ENCODE measurements at places on chromosomes 13 and 19.

- DNase-seq: no peak
These were observed 9.1 kb upstream of the OLFM2 start for GRCh38 chr19:9945319-9945966.

- no peak for DNase-seq
These were observed 6.7 kb upstream of the RANBP3 start for GRCh38 chr19:5984600-5984999.

DNA sequence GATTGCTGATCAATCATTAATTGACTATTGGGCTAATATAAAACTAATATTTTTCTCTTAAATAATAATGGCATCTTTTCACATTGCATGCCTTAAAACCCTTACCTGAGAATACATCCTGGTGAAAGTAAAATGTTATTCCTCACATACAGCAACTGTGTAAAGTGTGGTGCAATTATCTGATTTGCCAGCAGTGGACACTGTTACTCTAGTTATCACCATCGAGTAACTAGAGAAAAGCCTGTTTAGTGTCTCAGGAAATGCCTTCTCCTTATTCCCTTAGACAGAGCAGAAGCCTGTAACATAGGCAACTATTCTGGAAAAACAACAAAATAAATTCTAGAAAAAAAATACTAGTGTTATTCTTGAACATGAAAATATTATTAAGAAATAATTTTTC lies 459.8 kb downstream of the FGF14 start:
- no peak for DNase-seq

DNA sequence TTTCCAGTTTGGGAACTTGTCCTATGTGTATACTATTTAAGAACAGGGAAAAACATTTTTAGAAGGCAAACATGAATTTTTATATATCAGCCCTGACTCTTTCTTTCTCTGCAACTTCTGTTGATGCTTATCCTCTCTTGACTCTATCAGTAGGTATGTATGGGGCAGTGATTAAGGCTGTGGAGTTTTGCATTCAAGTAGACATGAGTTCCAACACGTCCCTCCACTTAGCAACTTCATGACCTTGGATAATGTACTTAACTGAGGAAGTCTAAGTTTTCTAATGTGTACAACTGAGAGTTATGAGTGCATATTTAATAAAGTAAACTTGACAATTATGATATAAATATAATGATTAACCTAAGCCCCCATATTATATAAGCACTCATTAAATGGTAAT lies 414.6 kb downstream of the TDRD3 start:
- no peak for DNase-seq

GRCh38 chr19:55391702-55392615 lies 6.2 kb downstream of the RPL28 start:
- DNase-seq: no peak

GRCh38 chr13:102040812-102041211 lies 361.0 kb downstream of the FGF14 start:
- DNase-seq: no peak

- DNase-seq: no peak
These were observed 4.6 kb upstream of the CCNE1 start for GRCh38 chr19:29807178-29807577.

- DNase-seq: no peak
These were observed 24.0 kb upstream of the TPT1 start for GRCh38 chr13:45364876-45365557.

- no peak for DNase-seq
These were observed 12.1 kb upstream of the ZNF441 start for GRCh38 chr19:11754663-11755062.

- no peak for DNase-seq
These were observed 13.0 kb downstream of the CCNA1 start for GRCh38 chr13:36445278-36445677.

DNA sequence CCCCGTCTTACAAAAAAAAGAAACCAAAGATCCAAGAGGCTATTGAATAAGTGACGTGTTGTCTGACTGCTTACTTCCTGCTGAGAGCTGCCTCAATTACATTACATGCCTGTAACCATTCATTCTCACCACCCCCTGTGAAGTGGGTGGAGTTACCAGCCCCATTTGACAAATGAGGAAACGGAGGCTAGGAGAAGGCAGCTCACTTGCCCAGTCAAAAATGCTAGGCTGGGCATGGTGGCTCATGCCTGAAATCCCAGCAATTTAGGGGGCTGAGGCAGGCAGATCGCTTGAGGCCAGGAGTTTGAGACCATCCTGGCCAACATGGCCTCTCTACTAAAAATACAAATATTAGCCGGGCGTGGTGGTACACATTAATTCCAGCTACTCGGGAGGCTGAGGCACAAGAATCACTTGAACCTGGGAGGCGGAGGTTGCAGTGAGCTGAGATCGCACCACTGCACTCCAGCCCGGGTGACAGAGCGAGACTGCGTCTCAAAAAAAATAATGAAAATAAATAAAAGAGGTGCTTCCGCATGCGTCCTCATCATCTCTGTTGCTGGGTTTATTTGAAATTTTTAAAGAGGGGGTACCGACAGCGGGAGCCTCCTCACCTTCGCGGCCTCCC lies 499 bp downstream of the LSM7 start:
- DNase-seq: no peak

DNA sequence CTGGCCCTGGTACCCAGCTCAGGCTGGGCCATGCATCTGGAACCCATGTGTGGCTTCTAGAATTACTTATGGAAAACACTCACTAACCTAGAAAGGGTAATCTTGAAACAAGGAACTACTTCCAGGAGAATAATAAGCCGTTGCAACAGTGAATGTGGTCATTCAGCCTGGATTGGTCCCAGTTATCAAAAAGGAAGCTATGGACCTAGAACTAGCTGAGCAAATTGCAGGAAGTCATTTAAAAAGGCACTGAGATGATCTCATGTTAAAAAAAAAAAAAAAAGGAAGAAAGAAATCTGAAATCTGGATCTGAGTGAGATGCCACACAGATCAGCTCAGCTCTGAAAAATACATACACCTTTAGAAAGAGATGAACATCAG lies 59.6 kb downstream of the DCT start:
- DNase-seq: no peak

DNA sequence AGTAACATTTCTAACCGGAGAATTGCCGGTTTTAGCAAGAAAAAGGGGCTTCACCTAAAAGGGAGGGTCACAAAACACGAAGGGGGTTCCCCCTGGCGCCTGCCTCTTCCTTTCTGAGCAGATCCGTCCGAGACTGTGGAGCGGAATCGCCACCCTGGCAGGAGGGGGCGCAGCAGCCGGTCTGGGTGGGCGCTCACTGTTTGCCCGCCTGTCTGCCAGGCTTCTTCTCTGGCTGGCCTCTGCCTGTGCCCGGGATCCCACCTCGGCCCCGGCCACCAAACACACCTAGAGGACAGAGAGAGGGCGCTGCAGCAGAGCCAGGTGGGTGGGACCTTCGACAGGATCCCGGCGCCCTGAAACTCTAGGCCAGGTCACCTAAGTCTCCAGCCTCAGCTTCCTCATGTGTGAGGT lies 15.6 kb downstream of the LSM4 start:
- no peak for DNase-seq

DNA sequence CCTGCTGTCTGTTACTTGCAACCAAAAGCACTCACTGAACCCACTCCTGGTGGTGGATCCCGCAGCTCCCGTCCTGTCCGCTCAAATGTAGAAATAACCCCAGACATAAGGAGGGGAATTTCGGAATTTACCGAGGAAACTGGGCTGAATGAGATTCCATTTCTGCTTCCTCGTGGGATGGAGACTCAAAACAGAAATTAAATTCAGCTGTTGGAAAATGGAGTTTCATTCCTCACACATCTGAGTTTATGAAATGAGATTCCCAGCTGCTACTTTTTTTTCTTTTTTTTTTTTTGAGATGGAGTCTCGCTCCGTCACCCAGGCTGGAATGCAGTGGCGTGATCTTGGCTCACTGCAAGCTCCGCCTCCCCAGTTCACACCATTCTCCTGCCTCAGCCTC lies 44.3 kb downstream of the COLGALT1 start:
- no peak for DNase-seq

GRCh38 chr19:38483016-38483630 lies 49.6 kb downstream of the RYR1 start:
- no peak for DNase-seq

GRCh38 chr19:31304831-31305312 lies 44.4 kb downstream of the TSHZ3 start:
- no peak for DNase-seq

GRCh38 chr13:98681049-98681448 lies 71.4 kb downstream of the SLC15A1 start:
- no peak for DNase-seq

- DNase-seq: no peak
These were observed 380.8 kb downstream of the FOXO1 start for GRCh38 chr13:40285634-40286033.

DNA sequence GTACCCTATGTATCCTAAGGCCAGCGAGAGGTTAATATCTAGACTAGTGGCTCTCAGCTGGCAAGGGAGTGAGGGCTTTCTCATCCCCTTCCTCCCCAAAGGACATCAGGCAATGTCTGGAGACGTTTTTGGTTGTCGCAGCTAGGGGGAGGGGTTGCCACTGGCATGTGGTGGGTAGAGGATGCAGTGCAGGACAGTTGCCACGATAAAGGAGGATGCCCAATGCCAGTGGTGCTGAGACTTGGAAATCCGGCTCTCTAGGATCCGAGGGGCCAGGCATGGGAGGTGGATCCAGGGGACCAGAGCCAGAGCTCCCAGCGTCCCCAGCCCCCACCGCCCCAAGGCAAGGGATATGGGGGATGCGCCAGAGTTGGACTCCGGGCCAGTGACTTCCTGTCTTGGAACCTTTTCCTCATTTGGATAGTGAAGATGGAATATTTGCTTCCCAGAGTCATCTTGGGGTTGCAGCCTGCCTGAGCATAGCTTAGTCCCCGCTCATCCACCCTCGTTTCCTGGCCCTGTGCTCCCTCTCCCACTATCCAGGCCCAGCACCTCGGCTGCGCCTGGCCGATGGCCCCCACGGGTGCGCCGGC lies 4.9 kb downstream of the SSC5D start:
- no peak for DNase-seq

GRCh38 chr13:106096661-106097092 lies 438.8 kb downstream of the EFNB2 start:
- no peak for DNase-seq

DNA sequence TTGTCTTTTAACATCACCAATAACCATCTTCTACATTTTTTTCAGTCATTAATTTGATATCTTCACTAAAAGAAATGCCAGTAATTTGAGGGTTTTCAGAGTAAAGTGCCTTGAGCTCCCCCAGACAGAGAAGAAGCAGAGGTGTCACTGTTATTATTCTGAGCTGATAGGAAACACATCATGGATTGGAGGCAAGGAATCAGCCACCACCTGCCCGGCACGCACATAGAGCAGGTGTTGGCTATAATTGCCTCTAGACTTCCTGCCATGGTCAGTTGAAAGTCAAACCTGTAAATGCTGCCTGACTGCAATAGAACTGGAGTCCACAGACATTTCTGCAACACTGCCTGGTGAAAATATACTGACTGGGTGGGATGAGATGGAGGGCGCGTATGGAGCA lies 776.6 kb downstream of the UQCRFS1 start:
- DNase-seq: no peak

DNA sequence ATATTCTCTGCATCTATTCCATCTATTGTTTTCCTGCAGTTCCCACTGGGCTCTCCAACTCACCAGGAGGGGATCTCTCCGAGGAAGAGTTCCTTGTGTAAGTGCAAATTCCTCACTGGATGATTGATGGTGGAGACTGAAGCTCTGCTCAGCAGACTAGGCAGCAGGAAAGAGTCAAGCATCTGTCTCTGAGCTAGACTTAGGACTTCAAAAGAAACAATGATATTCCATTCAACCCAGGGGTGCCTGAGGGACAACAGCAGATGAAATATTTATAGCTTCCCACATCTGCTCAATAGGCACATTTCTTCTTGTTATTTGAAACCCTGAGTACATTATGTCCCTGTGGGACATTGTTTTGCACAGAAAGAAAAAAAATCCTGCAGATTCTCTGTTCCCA lies at the start of the genes OR7A5 and OR7C1:
OR7A5 (minus strand) TSS at position 175 of the 400 bp plus-strand sequence. CDS start 6,944 bp downstream, outside the sequence.
OR7C1 (minus strand) TSS at position 175 of the 400 bp plus-strand sequence. CDS start 35,049 bp downstream, outside the sequence.
- DNase-seq: no peak

DNA sequence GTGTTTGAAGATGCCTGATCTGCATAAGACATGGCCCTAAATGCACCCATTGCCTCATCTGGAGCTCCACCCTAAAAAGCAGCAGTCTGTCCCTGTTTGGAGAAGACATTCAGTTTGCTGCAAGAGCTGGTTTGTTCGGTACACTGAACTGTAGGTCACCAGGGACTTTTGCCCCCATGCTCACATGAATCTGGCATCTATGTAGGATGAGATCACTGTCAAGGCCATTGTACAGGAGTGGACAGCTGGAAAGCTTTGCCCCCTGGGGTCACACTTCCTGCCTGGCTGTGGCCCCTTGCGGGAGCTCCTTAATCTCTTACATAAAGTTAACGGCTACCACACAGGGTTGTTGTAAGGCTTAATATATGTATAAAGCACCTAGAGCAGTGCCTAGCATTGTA lies 73.0 kb downstream of the IPO5 start:
- no peak for DNase-seq

DNA sequence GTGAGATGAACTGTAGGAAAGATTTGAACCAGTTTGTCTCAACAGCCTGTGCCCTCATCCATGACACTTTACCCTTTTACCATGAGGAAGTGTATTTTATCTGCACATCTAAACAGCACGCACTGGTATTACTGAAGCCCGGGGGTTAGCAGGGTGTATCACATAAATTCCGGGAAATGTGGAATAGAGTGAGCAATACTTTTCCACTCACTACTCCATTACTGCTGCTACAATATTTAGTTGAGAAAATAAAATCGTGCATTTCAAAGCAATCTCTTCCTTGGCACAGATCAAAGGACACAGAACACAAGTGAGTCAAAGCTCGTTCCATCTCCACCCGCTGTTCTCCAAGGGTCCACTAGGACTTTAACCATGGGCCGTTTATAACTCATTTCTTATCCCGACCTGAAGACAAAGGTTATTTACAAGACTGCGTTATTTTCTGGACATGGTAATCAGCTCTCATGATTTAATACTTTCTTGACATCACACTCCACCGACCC lies 35.2 kb downstream of the STK24 start:
- DNase-seq: no peak

DNA sequence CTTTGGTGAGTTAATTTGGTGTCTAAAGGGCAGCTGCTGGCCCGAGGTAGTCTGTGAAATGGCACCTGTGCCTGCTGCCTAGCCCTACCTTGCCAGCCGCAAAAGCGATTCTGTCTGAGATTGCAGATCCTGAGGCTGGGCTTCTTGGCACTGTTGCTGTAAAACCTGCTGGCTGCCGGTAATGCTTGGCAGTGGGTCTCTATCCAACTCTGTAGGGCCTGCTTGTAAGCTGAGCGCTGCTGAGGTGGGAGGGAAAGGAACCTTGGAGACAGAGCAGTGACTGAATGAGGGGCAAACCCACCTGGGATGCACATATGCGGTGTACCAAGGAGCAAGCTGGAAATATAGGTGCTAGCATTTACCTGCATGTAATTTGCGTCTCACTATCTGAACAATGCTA lies 11.7 kb downstream of the LCP1 start:
- DNase-seq: no peak

DNA sequence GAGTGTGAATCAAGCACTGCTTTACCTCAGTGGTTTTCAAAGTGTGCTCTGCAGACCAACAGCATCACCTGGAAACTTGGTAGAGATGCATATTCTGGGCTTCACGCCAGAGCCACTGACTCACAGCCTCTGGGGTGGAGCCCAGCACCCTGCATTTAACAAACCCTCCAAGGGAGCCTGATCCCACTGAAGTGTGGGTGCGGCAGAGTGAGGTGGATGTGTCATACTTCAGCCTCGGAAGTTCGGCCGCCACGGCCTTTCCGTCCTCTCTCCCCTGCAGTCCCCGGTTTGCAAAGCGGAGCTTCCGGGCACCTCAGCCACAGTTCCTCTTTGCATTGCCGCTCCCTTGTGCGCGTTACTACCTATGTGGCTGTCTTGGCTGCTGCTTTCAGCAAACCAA lies 33.3 kb upstream of the MICU2 start:
- DNase-seq: no peak

- DNase-seq: no peak
These were observed 10.3 kb upstream of the MYCBP2 start for GRCh38 chr13:77337159-77337558.
